ENCODE measurements at places on chromosomes 3 and 15. TPM values are rescaled to one million over a fixed set of nuclear protein-coding genes. Genes with fewer than 3 reads are reported as not detected.

- DNase-seq: no peak
These were observed 155.8 kb downstream of the TMCO5A start for GRCh38 chr15:38090223-38090622.

AMT gene
- 21.5 TPM for total RNA-seq

KPNA4 gene
- total RNA-seq: 15.9 TPM

ADAMTS17 gene
- 10.3 TPM for total RNA-seq

GRCh38 chr3:57778494-57778893, 22.4 kb downstream of the SLMAP start:
- no peak for DNase-seq

DNA sequence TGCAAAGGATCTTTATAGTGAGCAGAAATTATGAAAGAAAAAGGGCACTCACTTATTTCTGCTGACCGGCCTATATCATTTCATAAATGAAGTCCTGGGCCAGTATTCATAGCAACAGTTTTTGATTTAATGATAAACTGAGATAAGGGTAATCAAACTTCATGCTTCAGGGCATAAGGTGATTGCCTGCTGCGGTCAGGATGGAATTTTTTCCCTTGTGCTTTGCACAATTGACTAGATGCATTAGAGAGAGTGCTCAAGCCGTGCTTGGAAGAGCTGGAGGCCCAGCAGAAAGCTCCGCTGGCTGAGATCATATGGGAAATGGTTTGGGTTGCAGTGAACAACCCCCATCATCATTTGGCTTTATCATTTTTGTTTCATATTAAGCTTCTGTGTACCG, 10.4 kb downstream of the SEMA6D start:
- no peak for DNase-seq

GRCh38 chr15:60419753-60420152, 22.0 kb upstream of the ANXA2 start:
- no peak for DNase-seq

DNA sequence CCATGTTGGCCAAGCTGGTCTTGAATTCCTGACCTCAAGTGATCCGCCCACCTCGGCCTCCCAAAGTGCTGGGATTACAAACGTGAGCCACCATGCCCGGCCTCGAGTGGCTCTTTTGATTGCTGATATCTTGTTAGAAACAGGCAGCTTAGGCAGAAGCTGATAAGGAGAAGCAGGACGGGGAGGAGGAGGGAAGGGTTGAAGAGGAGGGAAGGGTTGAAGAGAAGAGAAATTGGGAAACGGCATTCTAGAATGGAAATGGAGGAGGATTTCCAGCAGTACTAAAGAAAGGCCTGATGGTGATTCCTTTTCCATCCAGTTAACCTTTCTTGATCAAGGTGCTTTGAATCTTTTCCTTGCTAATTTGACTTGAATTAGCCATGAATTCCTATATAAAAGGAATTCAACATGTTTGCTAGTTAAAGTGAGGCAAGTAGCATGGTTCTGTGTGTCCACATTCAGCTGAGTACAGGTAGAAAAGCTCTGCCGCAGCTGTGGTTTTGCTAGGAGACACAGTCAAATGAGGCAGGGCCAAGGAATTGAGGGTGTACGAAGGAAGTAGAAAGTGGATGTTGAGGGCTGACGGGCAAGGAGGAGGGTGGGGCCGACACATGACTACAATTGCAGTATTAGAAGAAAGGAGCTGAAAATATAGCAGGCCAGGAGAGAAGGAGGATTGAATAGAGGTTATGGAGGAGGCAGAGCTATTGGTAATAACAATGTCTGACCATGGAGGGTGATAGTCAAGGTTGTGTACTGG, 27.2 kb upstream of the ATP1B3 start:
- no peak for DNase-seq

PRRT3 gene
- 1.3 TPM for total RNA-seq

TRIM42 gene
- total RNA-seq: not detected

DNA sequence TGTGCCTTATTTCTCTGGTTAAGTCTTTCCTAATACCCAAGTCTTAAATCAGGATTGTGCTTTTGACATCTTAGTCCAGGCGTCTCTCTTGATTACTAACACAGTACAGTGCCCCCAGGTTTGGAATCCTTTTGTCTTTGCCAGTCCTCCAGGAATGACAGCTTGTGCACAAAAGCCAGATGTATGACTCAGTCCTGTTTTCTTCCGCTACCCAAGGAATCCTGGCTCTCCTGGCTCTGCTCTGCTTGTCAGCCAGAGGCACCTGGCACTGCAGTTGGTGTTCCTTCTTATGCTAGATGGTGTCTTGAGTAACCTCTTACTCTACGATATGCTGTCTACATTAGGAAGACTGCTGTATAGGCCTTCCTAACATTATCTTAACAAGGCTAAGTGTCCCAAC, 728.2 kb upstream of the NECTIN3 start:
- no peak for DNase-seq
